Cardiac septum (tissue), 1 donor: ENCODE measurements at places on chromosomes 12 and 14.

DNA sequence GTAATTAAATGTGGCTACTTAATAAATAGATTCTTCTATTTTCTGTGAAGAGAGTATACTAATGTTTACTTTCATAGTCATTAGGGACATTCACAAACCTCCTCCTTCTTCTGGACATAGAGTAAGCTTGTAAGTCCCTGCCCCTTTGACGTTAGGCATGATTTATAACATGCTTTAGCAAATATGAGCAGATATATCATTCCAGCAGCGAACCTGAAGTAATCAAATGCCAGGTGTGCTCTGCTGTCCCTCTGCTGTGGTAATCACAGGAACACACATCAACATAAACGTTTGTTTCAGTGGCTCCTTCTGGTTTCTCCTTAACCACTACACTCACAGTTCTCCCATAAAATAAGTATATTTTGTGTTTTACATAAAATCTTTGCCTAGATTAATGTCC lies 961.8 kb downstream of the FLRT2 start:
- DNase-seq = no peak

DNA sequence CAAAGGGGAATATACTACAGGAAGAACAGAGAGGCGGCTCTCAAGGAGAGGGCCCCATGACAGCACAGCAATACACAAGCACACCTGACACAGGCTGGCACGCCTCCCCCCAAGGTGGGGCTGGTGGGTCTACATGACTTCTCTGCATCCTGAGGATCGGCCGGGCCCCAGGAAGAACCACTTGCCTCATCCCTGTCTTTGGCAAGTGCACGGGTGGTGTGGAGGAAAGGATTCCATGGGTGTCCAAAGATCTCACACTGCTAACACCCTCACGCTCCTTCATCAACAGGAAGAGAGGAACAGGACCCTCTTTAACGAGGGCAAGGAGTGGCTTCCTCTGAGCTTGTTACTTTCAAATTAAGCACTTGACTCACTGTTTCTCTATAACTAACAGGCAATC lies 7.3 kb downstream of the VAMP1 start:
- no peak for DNase-seq

GRCh38 chr12:104477510-104478390 lies 21.0 kb downstream of the CHST11 start:
- DNase-seq = no peak

DNA sequence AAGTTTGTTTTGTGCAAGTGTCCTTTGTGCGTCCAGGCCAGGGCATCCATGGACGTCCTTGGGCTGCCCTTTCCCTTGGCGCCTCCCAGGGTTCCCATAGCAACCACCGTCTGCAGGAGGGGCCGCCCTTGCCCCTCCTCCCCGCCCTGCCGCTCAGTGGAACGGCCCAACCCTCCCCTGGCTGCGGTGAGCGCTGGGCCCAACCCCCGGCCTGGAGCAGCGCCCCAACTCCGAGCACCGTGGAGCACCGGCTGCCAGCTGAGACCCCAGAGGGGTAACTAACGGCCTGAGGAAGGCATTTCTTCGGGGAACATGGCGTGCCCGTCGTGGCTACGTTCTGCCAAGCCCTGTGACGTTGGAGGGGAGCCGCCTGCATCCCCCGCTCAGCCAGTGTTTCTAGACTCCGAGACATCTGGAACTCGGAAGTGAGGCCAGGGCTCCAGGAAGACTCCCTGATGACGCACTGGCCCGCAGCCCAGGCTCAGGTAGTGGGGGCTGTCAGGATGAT lies 5.3 kb upstream of the ACACB start:
- DNase-seq = peak; percentile 95

DNA sequence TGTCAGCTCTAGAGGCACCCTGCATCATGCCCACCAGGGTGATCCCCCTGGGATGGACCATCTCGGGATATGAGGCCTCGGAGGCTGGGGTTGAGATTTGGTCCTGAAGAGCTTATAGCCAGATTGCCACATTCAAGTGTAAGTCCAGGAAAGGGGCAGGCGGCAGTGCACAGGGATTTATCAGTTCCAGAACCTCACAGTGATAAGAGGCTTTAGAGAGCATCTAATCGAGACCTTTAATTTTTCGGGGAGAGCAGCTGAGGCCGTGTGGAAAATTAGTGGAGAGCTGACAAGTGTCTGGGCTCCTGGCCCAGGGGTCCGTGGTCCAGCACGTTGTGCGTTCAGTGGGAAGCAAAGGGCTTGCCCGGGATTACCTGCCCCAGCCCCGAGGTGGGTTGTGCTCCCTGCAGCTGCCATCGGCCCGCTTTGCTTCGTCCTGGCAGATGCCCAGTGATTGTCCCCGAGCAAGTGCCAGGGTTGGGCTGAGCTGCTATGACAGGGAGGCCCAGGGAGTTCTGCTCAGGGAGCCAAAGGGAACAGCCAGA lies 52.1 kb downstream of the C14orf132 start:
- no peak for DNase-seq

GRCh38 chr12:132675757-132676432 lies 11.2 kb downstream of the POLE start:
- no peak for DNase-seq

DNA sequence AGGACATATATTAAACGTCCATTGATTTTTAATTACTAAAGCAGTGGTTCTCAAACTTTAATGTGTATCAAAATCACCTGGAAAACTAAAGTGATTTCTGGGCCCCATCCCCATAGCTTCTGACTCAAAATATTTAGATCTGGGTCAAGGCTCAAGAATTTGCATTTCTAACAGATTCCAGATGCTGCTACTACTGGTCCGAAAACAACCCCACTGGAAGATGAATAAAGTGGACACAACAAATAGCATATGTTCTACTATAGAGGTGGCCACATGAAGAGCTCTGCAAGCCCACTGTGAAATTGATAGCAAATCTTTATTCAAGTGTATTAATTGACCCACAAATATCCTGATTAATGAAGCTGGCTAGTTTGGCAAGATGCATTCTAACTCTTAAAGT lies 69.4 kb downstream of the SPATA7 start:
- DNase-seq = no peak

GRCh38 chr12:97513950-97514349 lies 51.3 kb downstream of the RMST start:
- no peak for DNase-seq

GRCh38 chr14:76152333-76152681 lies 585 bp downstream of the GPATCH2L start:
- DNase-seq = peak; percentile 84
